ENCODE measurements at places on chromosomes 5 and 9. TPM values are rescaled to one million over a fixed set of nuclear protein-coding genes. Genes with fewer than 3 reads are reported as not detected.

DNA sequence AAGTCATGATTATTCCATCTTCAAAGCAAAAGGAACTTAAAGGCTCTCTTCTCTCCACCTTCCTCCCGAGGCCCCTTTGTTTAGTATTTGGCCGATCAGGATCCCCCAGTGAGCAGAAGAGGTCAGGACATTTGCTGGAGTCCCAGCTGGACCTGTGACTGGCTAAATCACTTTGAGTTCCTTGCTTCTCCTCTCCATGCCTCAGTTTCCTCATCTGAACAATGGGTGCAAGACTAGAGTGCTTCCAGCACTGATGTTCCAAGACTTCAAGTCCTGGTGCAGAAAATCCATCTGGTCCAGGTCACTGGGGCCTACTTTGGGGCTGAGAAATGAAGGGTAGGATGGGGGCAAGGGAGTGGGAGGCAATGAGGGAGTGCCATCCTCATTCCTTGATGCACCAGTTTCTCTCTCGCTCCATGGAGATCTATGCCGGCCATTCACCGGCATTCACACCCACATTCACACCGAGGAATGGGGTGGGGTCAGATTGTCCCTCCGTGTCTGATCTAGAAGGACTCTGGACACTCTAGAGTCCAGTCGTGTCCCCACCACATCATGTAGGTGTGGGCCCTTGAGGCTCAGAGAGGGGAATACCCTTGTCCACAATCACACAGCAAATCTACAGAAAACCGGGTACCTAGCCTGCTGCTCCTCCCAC, 38.7 kb upstream of the IL17B start:
- no peak for DNase-seq

DNA sequence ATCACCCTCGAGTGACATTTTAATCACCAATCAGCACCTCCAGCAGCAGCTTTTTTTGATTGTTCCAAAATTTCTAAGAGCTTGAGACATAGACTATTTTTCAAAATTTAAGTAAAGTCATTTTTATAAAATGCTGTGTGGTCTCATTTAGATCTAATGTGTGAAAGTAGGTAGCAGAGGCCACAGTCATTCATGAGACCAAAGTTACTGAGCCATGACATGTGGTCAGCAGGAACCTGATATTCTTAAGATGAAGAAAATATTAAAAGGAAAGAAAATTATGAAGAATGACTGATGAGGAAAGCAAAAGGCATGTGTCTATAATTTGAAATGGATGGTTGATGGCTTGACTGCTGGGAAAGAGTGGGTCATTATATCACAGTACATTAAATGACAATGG, 7.2 kb downstream of the FREM1 start:
- DNase-seq = no peak

DNA sequence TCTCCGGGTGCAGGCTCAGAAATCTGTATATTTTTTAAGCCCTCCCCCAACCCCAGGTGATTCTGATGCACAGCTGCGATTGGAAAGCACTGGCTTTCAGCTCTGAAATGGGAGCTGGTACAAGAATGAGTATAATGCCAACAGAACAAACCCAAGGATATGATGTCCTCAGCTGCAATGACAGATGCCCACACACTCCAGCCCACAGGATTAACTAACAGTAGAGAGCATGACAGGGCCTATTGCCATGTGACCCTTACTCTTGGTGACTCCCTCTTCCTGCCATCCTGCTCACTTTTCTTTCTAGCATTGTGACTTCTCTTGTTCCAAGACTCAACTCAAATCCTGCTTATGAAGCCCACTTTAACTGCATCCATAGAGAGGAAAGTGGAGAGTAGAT, 174.5 kb downstream of the FGF18 start:
- DNase-seq = peak; percentile 45

- peak; percentile 31 for DNase-seq
Measured at GRCh38 chr5:178590141-178590923, at the start of gene COL23A1. Gene COL23A1 (minus strand): TSS chr5:178590393.

- DNase-seq = no peak
Measured at GRCh38 chr5:35921930-35922329, 16.5 kb downstream of the CAPSL start.

DNA sequence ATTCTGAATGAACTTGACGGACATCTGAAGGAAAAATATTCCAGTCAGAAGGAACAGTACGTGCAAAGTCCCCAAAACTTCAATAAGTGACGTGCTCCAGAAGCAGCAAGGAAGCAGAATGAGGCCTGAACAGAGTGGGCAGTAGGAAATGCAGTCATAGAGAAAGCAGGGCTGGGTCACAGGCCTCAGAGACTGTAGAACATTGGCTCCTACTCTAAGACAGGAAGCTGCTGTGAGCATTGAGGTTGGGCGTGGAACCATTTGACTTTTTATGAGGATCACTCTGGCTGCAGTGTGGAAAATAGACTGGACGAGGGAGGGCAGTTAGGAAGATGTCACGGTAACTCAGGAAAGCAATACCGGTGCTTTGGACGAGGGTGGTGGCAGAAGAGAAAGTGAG, 64.0 kb downstream of the DOCK8 start:
- DNase-seq = no peak

DNA sequence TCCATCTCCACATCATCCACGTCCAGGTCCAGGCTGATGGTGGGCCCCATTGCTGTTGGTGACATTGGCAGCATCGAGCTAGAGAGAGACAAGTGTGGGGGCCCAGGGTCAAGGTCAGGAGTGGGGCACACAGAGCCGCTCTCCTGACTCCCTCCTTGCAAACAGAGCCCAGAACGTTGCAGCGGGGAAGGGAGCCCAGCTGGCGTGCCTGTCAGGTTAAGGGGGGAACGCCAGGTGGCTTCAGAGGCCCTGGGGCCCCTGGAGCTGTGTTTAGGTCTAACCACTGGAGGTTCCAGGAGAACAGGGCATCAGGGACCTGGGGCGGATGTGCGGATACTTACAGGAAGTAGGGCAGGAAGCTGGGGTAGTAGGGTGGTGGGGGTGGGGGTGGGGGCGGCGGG, 7.5 kb downstream of the RNF44 start:
- DNase-seq = no peak

- DNase-seq = peak; percentile 94
Measured at GRCh38 chr5:75668977-75669689, 48.1 kb downstream of the POC5 start.

GRCh38 chr5:102542057-102542456, 43.3 kb upstream of the SLCO6A1 start:
- no peak for DNase-seq

DNA sequence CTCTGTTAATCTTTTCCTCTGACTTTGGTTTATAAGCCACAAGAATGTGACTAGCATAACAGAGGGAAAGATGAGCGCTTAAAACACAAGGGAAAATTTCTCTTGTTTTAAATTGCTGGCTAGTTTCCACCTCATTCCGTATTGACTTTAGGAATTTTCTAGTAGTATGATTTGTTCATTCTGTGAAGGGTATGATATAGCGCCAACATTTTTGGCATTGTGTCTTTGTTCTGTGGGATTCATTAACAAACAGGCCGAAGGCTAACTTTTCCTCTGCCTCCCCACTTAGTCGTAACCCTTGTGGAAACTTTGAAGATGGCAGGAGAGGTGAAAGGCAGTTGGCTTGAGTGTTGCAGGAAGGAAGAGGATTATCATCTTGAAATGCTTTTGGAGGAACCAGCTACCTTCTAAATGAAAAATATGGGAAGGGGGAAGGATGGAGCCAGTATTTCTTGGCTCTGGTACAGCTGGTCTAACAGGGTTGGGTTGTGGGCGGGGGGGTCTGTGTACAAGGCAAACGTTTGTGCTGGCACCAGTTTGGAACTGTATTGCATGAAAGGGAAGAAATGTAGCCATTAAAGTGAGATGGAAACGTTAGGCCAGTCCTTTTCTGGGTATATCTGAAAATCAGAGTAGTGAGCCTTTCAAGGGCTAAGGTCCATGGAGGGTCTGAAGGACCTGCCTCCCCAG, 21.5 kb upstream of the DMRT2 start:
- no peak for DNase-seq

DNA sequence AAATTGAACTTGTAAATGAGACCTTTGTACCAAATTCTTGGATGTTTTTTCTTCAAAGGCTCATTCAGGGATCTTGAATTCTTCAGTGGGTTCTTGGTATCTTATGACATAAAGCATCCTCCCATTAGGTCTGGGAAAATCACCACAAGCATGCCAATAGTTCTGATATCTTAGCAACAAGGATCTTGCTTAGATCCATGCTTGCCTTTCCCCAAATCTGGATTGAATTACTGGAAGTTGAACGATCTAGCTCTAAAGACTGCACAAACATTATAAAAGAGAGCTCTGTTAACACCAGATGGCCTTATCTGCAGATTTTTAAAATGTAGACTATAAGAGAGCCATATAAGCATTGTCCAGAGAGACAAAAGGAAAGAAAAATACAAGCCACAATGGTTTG, 266.3 kb downstream of the RAB3C start:
- DNase-seq = no peak

DNA sequence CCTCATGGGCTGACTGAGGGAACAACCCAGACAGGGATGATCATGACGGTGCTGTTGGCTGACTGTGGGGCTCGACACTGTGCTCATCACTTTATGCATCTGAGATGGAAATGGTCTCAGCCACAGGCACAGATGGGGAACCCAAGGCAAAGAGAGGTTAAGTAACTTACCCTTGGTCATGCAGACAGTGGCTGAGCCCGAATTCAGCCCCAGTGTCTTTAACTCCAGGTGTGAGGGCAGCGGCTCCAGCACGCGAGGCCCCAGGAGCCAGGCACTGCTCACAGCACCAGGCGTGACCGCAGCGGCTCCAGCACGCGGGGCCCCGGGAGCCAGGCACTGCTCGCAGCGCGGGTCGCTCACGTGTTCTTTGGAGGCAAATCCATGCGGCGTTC, 45.3 kb upstream of the FCN1 start:
- DNase-seq = no peak

DNA sequence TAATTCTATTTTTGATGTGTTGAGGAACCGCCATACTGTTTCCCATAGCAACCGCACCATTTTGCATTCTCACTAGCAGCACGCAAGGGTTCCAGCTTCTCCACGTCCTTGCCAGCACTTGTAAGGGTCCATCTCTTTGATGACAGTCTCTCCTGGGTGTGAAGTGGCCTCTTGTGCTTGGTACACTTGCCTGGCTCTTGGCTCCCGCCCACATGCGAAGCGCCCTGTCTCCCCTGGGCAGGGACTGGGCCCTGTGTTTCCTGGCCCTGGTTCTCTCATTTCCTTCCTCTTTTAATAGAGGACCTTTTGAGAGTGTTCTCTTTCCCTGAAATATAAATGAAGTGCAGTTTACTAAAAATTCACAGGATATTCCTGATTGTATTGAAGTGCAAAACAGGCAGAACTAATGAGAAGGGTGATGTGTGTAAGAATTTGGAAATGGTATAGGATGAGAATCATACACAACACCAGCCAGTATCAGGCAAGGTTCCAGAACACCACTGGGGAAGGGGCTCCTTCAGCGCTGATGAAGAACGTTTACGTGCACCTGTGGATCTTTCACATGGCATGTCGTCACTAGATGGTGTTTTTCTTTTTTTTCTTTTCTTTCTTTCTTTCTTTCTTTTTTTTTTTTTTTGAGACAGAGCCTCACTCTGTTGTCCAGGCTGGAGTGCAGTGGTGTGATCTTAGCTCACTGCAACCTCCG, 73.0 kb downstream of the EHMT1 start:
- no peak for DNase-seq

DNA sequence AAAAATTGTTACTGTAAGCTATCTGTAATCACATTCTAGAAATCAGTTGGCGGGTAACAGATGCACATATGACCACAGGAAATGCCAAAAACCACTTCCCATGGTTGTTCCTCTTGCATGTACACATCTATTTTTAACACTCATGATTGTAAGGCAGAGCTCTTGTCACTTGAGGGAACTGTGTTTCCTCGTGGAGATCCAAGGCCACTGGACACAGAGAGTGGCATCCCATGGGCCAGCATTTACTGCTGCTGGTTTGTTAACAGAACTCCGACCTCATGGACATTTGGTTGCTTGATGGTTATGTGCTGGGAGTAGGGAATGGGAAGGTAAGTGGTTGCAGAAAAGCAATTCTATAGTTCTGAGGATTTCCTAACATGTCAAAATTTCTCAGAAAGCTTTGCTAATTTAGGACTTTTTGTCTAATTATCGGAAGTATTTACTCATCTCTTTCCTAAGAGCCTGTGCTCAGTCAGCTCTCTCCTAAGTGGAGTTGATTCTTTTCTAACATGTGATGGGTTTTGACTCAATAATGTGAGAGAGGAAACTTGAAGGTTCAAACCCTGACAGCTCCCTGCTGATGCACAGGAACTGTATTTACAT, 202.0 kb upstream of the NR3C1 start:
- DNase-seq = peak; percentile 32

GRCh38 chr5:127959152-127959764, 124.3 kb upstream of the SLC12A2 start:
- DNase-seq = peak; percentile 73

- DNase-seq = no peak
Measured at GRCh38 chr5:32082701-32083100, 91.4 kb downstream of the GOLPH3 start.

- DNase-seq = no peak
Measured at GRCh38 chr5:57987552-57987951, 472.3 kb downstream of the PLK2 start.

GRCh38 chr9:37454238-37454637, 11.0 kb downstream of the ZBTB5 start:
- DNase-seq = no peak

DNA sequence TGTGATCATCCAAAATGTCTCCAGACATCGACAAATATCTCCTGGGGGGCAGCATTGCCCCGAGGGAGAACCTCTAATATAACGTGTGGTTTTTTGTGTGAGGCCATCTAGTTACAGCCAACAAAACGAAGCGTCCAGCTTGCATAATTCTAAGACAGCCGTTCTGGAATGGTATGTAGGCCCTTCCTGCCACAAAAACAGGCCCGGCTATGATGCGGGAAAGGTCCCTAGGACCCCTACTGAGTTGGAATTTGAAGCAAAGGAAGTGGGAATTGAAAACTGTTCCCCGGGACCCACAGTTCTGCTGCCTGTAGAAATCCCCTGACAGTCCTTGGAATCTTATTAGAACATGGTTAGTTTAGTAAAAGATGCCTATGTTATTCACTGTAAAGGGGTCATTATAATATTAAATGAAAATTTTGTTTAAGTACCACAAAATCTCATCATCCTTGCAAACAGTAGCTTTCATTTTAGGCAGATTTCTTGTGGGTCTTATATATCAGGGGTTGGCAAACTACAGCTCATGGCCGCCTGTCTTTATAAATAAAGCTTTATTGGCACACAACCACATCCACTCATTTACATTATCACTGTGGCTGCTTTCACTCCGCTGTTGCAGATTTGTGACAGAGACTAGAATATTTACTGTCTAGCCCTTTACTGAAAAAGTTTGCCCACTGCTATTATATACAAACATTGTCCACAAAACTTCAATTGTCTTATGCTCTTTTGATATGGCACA, 70.7 kb downstream of the MSX2 start:
- no peak for DNase-seq

DNA sequence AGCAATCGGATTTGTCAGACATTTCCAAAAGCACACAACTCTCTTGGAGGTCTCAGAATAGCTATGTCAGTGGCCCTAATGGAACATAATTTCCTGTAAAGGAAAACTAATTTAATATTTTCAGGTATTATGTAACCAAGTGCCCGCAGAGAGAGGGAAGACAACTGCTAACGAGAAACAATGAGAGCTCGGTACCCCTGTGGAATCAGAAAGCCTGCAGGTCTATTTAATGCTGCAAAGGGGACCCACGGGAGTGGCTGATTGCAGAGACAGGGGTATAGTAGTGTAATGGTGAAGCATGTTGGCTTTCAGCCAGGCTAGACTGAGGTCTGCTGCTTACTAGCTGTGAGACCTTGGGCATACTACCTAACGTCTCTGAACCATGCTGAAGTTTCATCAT, 508.1 kb upstream of the BRINP1 start:
- DNase-seq = no peak

Gene ADAMTS6
- 13.2 TPM for total RNA-seq

Gene MARCOL
- total RNA-seq = not detected

Gene IL3
- not detected for total RNA-seq

Gene ZNF879
- total RNA-seq = 4.8 TPM

Gene RORB
- total RNA-seq = not detected
